Astrocyte (in vitro differentiated cells and primary cell): ENCODE measurements at places on chromosomes 16 and 17.

- H3K36me3 ChIP-seq: no peaks in the 10 kb centered on the region
- DNase-seq: no peak
- no peak overlapping the region for H3K4me3 ChIP-seq
- H3K27ac ChIP-seq: no peak overlapping the region
- H3K4me1 ChIP-seq: peaks cover 14% of the 10 kb centered on the region
Observed at GRCh38 chr17:29722411-29723198, 99.9 kb upstream of the CORO6 start.

- peak; percentile 9 for DNase-seq
- H3K4me3 ChIP-seq: no peak overlapping the region
- H3K4me1 ChIP-seq: no peaks in the 10 kb centered on the region
- no peak overlapping the region for H3K27ac ChIP-seq
Observed at GRCh38 chr16:23368469-23368868, 66.4 kb downstream of the SCNN1B start.

- peak overlapping the region; percentile 30 for H3K27ac ChIP-seq
- peak; percentile 47 for DNase-seq
- H3K4me1 ChIP-seq: peaks cover 19% of the 10 kb centered on the region
- H3K27me3 ChIP-seq: no peaks in the 10 kb centered on the region
- H3K4me3 ChIP-seq: no peak overlapping the region
Observed at GRCh38 chr17:68398691-68399637, 58.3 kb downstream of the WIPI1 start.

DNA sequence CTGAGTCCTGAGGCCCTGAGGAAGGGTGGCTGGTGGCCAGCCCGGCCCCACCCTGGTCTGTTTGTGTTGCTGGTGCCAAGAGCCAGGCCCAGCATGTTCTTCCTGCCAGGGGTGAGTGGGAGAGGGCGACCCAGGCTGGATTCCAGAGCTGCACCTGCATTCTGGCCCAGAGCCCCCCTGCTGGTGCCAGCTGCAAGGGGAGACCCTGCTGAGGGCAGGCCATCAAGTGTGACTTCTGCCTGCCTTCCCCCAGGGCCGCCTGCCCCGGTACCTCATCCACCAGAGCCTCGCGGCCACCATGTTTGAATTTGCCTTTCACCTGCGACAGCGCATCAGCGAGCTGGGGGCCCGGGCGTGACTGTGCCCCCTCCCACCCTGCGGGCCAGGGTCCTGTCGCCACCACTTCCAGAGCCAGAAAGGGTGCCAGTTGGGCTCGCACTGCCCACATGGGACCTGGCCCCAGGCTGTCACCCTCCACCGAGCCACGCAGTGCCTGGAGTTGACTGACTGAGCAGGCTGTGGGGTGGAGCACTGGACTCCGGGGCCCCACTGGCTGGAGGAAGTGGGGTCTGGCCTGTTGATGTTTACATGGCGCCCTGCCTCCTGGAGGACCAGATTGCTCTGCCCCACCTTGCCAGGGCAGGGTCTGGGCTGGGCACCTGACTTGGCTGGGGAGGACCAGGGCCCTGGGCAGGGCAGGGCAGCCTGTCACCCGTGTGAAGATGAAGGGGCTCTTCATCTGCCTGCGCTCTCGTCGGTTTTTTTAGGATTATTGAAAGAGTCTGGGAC lies 2.4 kb upstream of the TCAP start:
- DNase-seq: no peak
- no peaks in the 10 kb centered on the region for H3K36me3 ChIP-seq
- H3K27me3 ChIP-seq: peaks cover 15% of the 10 kb centered on the region
- H3K4me3 ChIP-seq: no peak overlapping the region

GRCh38 chr17:16353317-16354174 lies at the start of gene CENPV:
TSS of gene CENPV (minus strand) at chr17:16353469. CDS start at chr17:16353436, 33 bp downstream.
- peak; percentile 27 for DNase-seq
- peak within 1 kb of the TSS; percentile 88 for H3K4me3 ChIP-seq
- peak within 1 kb of the TSS; percentile 51 for H3K27ac ChIP-seq

GRCh38 chr16:400061-400591 lies 1.6 kb upstream of the DECR2 start:
- H3K27me3 ChIP-seq: no peaks in the 10 kb centered on the region
- H3K4me1 ChIP-seq: peaks cover 8% of the 10 kb centered on the region
- no peak overlapping the region for H3K27ac ChIP-seq
- DNase-seq: no peak

- H3K36me3 ChIP-seq: no peaks in the 10 kb centered on the region
- H3K27ac ChIP-seq: no peak overlapping the region
- H3K4me1 ChIP-seq: no peaks in the 10 kb centered on the region
- no peaks in the 10 kb centered on the region for H3K27me3 ChIP-seq
- DNase-seq: peak; percentile 27
Observed at GRCh38 chr17:13750816-13751793, 149.4 kb upstream of the HS3ST3A1 start.

- DNase-seq: peak; percentile 29
- no peak overlapping the region for H3K4me3 ChIP-seq
- no peaks in the 10 kb centered on the region for H3K4me1 ChIP-seq
- H3K27me3 ChIP-seq: no peaks in the 10 kb centered on the region
- no peak overlapping the region for H3K27ac ChIP-seq
- H3K36me3 ChIP-seq: no peaks in the 10 kb centered on the region
Observed at GRCh38 chr16:80084614-80085013, 456.2 kb upstream of the DYNLRB2 start.

GRCh38 chr16:30649725-30650368 lies 913 bp upstream of the PRR14 start:
- peaks cover 4% of the 10 kb centered on the region for H3K36me3 ChIP-seq
- no peaks in the 10 kb centered on the region for H3K27me3 ChIP-seq
- peaks cover 9% of the 10 kb centered on the region for H3K4me1 ChIP-seq
- peak overlapping the region; percentile 49 for H3K4me3 ChIP-seq

DNA sequence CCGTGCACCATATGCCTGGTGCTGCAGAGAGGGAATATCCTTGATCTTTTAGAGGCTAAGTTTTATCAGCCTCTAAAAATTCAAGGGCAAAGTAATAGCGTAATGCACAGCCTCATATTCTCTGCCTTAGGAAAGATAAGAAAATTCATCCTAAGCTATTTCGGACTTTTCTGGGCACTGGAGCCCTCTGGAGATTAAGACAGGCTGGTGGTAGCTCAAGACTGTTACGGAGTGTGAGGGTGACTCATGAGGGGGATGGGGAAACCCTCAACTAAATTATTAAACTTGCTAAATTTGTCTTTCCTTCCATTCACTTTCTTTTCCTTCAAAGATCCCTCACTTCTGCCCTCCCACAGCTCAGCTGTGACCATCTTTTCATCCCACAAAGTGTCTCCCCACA lies 73.3 kb downstream of the RPH3AL start:
- no peak for DNase-seq
- H3K36me3 ChIP-seq: no peaks in the 10 kb centered on the region
- H3K27ac ChIP-seq: no peak overlapping the region
- H3K27me3 ChIP-seq: peaks cover 8% of the 10 kb centered on the region
- no peaks in the 10 kb centered on the region for H3K4me1 ChIP-seq

- no peak overlapping the region for H3K27ac ChIP-seq
- no peaks in the 10 kb centered on the region for H3K4me1 ChIP-seq
- no peak overlapping the region for H3K4me3 ChIP-seq
- H3K36me3 ChIP-seq: no peaks in the 10 kb centered on the region
- DNase-seq: no peak
Observed at GRCh38 chr16:25546791-25547190, 145.0 kb upstream of the HS3ST4 start.

GRCh38 chr17:4516735-4517134 lies 18.1 kb downstream of the SPNS2 start:
- DNase-seq: no peak
- no peaks in the 10 kb centered on the region for H3K4me1 ChIP-seq
- no peaks in the 10 kb centered on the region for H3K27me3 ChIP-seq
- H3K36me3 ChIP-seq: no peaks in the 10 kb centered on the region

GRCh38 chr17:82823004-82823403 lies 16.8 kb downstream of the ZNF750 start:
- no peaks in the 10 kb centered on the region for H3K27me3 ChIP-seq
- DNase-seq: no peak
- H3K36me3 ChIP-seq: no peaks in the 10 kb centered on the region
- H3K27ac ChIP-seq: no peak overlapping the region
- H3K4me3 ChIP-seq: no peak overlapping the region

- H3K4me3 ChIP-seq: no peak overlapping the region
- H3K27me3 ChIP-seq: no peaks in the 10 kb centered on the region
- no peak for DNase-seq
Observed at GRCh38 chr16:52529226-52529625, 17.7 kb downstream of the TOX3 start.

GRCh38 chr16:17072104-17072503 lies 398.7 kb downstream of the XYLT1 start:
- no peak overlapping the region for H3K4me3 ChIP-seq
- no peak overlapping the region for H3K27ac ChIP-seq
- H3K27me3 ChIP-seq: no peaks in the 10 kb centered on the region
- DNase-seq: peak; percentile 33

GRCh38 chr17:75511610-75512575 lies 3.4 kb downstream of the CASKIN2 start:
- no peak overlapping the region for H3K27ac ChIP-seq
- H3K4me3 ChIP-seq: no peak overlapping the region
- H3K4me1 ChIP-seq: peaks cover 25% of the 10 kb centered on the region
- no peaks in the 10 kb centered on the region for H3K36me3 ChIP-seq
- DNase-seq: no peak

- peaks cover 48% of the 10 kb centered on the region for H3K4me1 ChIP-seq
- H3K4me3 ChIP-seq: no peak overlapping the region
- no peaks in the 10 kb centered on the region for H3K27me3 ChIP-seq
- no peak overlapping the region for H3K27ac ChIP-seq
- H3K36me3 ChIP-seq: no peaks in the 10 kb centered on the region
- DNase-seq: no peak
Observed at GRCh38 chr17:17691468-17692263, 10.4 kb downstream of the RAI1 start.

DNA sequence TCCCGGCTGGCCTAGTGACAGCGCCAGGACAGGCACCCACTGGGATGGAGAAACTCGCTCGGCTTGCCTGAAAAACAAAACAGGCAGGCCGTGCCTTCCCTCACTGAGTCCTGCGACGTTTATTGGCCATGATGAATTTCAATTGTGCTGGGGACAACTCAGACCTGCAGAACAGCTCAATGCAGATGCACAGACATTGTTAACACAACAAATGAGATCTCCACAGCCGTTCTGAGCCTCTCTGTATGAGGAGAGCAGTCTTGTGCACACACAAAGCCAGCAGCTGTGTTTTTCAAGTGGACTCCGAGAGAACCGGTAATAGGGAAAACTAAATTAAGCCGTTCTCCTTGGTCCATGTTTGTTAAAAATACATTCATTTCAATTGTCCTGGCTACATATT lies 15.9 kb downstream of the SHISA6 start:
- no peaks in the 10 kb centered on the region for H3K4me1 ChIP-seq
- H3K4me3 ChIP-seq: no peak overlapping the region
- H3K27me3 ChIP-seq: no peaks in the 10 kb centered on the region
- no peaks in the 10 kb centered on the region for H3K36me3 ChIP-seq
- no peak for DNase-seq

GRCh38 chr16:74635303-74635702 lies 28.4 kb upstream of the GLG1 start:
- no peak overlapping the region for H3K4me3 ChIP-seq
- no peak for DNase-seq
- no peaks in the 10 kb centered on the region for H3K4me1 ChIP-seq
- no peaks in the 10 kb centered on the region for H3K27me3 ChIP-seq
- peaks cover 41% of the 10 kb centered on the region for H3K36me3 ChIP-seq

DNA sequence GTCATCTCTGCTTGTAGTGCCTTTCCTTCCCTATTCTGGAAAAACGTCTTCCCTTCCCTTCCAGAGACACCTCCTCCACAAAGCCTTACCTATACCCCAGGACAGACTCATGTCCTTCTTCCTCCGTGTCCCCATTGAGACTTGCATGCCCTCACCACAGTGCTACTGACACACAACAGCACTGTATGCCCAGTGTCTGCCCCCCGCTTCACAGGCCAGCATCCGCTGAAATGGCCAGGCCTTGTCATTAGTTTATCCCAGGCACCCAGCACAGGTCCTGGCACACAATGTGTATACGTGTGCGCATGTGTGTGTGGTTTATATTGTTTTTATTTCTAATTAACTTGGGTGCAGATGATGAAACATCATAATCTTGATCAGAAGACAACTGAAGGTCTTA lies 130.1 kb upstream of the CCL2 start:
- no peak overlapping the region for H3K27ac ChIP-seq
- H3K36me3 ChIP-seq: no peaks in the 10 kb centered on the region
- no peaks in the 10 kb centered on the region for H3K27me3 ChIP-seq
- no peak for DNase-seq
- H3K4me1 ChIP-seq: no peaks in the 10 kb centered on the region

DNA sequence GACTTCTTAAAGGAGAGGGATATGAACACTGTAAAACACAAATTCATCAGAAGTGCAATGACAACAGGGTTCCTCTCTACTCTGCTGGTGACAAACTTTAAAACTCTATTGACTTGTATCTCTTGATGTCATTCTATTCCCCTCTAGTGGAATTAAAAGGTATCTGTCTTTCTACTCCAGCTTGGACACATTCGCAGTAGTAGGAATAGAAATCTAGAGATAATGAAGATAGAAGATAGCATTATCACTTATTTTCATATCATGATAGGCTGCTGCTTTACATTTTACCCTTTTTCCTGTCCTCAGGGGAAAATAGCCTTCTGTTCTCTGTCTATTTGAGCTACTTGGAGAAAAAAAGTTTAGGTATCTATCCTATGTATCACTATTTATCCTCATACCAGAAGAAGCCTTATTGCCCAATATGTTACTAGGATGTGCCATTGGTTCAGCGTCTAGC lies 209.6 kb upstream of the CACNG5 start:
- H3K4me3 ChIP-seq: no peak overlapping the region
- no peaks in the 10 kb centered on the region for H3K36me3 ChIP-seq
- no peak overlapping the region for H3K27ac ChIP-seq
- H3K4me1 ChIP-seq: no peaks in the 10 kb centered on the region
- DNase-seq: peak; percentile 20

GRCh38 chr16:1778200-1779179 lies 3.9 kb downstream of the SPSB3 start:
- H3K27me3 ChIP-seq: no peaks in the 10 kb centered on the region
- DNase-seq: no peak
- H3K4me1 ChIP-seq: peaks cover 17% of the 10 kb centered on the region
- H3K27ac ChIP-seq: no peak overlapping the region

DNA sequence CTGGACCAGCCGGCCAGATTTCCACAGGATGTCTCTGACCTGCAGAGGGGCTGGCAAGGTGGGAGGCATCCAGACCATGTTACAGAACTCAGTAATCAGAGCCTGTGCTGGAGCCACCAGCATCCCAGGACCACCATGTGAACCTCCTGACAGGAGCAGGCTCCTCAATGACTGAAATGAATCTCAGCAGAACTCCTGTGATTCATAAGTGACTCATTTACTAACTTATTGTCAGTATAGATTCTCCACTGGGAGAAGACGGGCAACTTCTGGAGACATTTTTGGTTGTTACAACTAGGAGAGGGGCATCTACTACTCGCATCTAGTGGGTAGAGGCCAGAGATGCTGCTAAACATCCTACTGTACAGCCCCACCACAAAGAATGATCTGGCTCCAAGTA lies 3.1 kb upstream of the WWOX start:
- H3K4me3 ChIP-seq: no peak overlapping the region
- H3K27me3 ChIP-seq: peaks cover 3% of the 10 kb centered on the region
- H3K4me1 ChIP-seq: peaks cover 2% of the 10 kb centered on the region
- H3K27ac ChIP-seq: no peak overlapping the region
- no peak for DNase-seq
